ENCODE measurements at places on chromosomes 12 and 14.
A peak's percentile ranks its signal among the peaks of the same experiment; 100 is the strongest.

- no peak for DNase-seq
Measured at GRCh38 chr14:103697603-103698379, 17.5 kb downstream of the XRCC3 start.

DNA sequence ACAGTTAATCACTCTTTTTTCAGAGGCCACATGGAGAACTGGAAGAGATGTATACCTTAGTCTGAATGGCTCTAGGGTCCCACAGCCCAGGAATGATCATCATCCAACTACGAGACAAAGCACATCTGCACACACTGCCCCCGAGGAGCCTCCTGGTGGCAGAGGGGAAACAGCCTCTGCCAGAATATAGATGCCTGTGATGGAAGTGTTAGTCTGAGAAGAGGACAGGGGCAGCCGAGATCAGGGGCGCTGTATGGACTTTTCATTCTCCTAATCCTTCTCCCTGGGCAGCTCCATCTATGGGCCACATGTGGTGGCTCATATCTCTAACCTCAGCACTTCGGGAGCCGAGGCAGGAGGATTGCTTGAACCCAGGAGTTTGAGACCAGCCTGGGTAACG, 82.8 kb upstream of the CAPRIN2 start:
- no peak for DNase-seq

DNA sequence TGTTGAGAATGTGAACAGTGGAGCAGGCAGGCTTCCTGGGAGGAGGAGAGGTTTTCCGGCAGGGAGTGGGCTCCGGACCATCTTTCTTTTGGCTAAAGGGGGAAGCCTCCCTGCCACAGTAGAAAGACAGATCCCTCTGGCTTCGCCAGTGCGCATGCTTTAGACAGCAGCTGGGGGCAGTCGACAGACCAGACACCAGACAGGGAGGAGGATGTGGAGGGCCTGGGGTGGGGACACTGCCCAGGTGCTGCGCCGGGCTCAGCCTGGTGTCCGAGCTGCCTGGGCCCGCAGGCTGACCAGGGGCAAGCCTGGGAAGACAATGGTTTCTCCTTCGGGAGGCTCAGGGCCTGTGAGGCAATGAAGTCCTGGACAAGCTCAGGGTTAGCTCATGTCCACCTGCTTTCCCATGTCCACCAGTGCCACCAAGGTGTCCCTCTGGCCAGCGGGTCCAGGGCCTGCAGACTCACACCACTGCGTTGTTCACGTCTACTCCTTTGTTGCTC, 67.3 kb downstream of the PRIMA1 start:
- no peak for DNase-seq

DNA sequence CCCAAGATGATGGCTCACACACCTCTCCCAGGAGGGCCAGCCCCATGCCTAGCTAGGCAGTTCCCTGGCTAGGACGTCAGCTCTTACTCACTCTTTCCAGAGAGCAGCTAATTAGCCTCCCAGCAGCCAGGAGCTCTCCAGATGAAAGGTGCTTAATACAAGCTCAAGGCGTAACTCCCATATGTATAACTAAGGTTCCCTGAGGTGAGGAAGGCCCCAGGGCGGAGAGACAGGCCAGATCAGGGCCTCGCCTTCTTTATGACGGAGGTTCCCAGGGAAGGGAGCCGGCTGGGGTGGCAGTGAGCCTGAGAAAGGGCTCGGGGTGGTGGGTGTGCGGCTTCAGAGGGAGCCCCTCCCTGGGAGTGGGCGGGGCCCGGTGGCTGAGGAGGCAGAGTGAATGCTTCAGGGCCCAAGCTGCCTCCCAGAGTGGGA, 26.4 kb upstream of the ZFP36L1 start:
- DNase-seq = no peak

DNA sequence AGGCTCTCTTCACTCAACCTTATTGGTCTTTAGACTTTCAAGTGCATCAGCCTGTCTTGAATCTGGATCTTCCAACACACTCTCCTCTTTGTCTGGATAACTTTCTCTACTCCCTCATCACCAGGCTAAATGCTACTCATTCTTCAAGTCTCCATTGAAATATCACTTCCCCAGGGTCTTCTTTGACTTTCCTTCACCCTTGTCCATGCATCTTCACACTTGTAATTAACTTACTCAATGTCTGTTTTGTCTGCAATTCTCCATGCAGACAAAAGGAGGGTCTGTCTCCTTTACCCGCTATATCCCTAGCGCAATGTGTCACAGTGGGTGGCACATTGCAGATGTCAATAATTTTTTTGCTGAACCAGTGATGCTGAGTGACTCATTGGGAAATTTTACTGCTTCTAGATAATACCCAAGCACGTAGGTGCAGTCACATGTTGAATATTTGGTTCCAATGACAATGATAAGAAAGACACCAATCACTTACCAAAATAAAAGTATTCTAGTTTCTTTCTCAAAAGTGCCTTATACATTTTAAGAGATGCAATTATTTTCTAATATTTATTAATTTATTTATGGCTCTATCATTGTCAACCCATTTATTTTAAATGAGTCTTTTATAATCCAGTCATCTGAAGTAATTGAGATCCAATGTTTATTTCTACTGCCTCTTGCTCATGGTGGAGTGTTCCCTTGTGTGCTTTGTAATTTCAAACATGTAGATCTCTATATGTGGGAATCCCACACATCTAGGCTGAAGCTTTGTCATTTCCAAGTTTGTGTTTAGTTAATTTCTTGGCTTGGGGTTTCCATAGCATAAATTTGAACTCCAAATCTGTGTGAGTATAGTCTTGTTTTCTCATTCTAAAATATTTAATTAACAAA, 21.7 kb upstream of the RFC5 start:
- no peak for DNase-seq

- no peak for DNase-seq
Measured at GRCh38 chr14:96095581-96096476, 56.7 kb downstream of the C14orf132 start.

DNA sequence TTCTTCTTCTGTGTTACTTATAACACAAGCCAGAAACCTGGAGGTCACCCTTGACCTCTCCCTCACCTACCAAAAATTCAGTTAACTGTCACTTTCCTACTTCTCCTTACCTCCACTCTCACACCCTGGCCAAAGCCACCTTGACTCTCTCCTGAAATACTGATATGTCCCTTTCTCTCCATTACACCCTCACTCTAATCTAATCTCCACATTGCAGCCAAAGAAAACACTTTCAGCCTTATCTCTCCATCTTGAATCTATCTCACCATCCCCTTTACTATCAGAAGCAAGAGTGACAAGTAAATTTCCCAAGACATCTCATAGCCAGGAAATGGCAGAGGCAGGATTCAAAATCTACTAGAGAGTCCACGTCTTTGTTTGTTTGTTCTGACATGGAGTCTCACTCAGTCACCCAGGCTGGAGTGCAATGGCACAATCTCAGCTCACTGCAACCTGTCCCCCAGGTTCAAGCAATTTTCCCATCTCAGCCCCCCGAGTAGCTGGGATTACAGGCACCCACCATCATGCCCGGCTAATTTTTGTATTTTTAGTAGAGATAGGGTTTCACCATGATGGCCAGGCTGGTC, 28.0 kb upstream of the USP15 start:
- DNase-seq = no peak

GRCh38 chr12:108403952-108404351, 64.8 kb upstream of the CMKLR1 start:
- DNase-seq = peak; percentile 15

- peak; percentile 92 for DNase-seq
Measured at GRCh38 chr12:48105867-48106680, at the start of gene SENP1. Gene SENP1 (minus strand): TSS chr12:48106079. CDS start chr12:48101472, 4,607 bp downstream.

DNA sequence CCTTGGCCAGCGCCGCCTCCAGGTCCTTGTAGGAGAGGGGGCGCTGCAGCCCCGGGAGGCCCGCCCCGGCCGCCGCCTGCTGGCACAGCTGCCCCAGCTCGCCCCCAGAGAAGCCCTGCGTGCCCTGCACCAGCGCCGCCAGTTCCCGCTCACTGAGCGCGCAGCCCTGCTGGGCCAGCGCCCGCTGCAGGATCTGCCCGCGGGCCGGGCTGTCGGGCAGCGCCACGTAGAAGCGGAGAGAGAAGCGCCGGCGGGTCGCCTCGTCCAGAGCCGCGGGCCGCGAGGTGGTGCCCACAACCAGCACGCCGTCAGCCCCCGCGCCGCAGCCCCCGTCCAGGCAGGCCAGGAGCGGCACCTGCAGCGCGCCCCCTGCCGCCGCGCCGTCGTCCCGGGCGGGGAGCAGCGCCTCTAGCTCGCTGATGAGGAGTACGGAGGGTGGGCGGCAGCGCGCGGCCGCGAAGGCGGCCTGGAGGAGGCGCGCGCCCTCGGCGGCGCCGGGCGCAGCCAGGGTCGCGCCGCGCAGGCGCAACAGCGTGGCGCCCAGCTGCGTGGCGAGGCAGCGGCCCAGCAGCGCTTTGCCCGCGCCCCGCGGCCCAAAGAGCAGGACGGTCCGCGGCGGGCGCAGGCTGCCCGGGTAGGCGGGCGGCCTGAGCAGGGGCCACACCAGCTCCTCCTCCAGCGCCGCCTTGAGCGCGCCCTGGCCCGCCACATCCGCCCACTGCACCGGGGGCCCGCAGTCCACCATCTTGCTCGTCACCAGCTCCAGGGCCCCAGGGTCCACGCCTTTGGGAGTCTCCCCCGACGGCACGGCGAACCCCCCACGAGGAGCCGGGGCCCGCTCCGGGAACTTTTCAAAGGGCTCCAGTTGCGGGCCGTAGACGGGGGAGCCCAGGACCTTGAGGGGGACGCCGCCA, 27.7 kb downstream of the FIGNL2 start:
- DNase-seq = peak; percentile 46

DNA sequence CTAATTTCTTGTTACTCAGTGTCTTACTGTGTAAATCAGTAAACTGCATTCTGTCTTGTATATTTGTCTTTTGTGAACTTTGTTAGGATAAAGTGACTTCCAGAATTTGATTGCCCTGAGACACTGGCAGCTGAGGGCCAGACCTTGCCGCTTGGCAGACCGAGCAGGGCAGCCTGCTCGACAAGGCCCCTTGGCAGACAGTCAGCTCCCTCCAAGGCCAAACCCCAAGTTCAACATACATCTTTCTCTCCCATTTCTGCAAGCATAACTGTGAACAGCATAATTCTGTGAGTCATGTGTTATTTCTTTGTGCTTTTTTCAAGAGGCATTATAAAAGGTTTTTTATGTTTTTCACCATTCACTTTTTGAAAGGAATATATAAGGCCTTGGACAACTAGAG, 39.2 kb upstream of the BMAL2 start:
- DNase-seq = no peak

- DNase-seq = no peak
Measured at GRCh38 chr12:5473076-5473782, 41.3 kb downstream of the NTF3 start.

DNA sequence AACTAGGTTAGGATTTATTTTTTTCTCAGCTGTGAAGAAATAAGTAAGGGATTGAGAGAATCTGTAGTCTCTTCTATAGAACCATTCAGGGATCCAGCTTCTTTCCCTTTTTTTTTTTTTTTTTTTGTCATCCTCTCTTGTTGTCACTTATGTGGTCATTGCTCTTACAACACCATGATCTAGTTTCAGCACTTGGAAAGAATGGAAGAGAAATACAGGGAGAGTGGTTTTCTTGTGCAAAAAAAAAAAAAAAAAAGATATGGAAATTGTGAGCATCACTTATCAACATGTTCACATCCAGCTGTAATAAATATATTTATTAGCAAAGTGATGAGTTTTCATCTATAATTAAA, 599.3 kb downstream of the SLC6A15 start:
- DNase-seq = no peak

GRCh38 chr14:33954016-33954598, 3.2 kb upstream of the EGLN3 start:
- no peak for DNase-seq

DNA sequence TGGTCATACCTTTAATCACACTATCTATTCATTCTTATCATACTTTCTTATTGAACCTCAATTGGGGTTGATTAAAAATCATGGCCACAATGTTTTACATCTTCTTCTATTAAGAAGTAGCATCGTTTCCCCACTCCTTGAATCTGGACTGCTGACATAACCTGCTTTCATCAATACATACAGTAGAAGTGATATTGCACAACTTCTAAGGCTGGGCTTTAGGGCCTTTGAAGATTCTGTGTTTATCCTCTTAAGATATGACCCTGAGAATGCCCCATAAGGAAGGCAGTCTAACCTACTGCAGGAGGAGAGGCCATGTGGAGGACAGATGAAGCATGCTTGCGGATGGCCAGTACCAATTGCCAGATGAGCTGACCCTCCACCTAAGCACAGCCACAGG, 1142.8 kb upstream of the SEL1L start:
- DNase-seq = no peak

DNA sequence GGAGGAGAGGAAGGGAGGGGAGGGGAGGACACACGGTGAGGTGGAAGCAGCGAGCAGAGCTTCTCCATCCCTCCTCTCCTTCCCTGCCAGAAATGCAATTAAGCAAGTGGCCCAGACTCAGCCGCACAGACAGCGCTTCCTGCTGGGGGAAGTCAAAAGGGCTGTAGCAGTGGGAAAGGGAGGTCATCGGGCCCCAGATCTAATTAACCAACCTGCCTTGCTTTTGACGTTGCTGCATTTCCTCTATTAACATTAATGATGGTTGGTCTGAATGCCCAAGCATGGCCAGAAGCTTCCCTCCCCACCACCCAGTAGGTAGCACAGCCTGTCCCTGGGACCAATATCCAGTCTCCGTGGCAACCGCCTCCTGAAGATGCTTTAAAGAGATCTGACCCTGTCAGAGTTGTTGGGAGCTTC, 4.6 kb upstream of the NGB start:
- no peak for DNase-seq

DNA sequence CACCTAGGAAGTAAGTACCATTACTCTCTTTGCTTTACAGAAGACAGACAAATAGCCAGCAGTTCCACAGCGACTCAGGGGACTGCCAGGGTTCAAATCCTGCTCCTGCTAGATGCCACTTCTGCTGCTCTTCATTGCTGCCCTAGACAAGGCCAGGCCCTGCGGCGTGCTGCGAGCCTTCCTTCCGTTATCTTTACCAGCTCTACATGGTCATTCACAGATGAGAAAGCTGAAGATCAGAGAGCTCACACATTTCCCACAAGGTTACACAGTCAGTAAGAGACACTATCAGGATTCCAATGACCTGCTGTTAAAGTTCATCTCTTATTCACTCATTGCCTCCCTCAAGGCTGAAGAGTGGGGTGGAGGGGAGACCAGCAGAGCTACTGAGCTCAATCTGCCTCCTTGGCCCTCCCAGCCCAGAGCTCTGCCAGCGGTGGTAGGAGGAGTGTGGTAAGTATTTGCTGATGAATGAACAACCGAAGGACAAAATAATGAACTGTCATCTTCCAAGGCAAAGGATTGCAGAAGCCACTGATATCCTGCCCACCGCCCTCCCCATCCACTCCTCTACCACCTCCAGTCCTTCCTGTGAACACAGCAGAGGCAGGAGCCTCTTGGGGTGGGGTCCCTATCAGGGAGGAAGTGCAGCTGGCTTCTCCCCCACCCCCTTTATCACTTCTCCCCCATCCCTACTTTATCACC, 14.6 kb upstream of the HDAC7 start:
- DNase-seq = no peak

DNA sequence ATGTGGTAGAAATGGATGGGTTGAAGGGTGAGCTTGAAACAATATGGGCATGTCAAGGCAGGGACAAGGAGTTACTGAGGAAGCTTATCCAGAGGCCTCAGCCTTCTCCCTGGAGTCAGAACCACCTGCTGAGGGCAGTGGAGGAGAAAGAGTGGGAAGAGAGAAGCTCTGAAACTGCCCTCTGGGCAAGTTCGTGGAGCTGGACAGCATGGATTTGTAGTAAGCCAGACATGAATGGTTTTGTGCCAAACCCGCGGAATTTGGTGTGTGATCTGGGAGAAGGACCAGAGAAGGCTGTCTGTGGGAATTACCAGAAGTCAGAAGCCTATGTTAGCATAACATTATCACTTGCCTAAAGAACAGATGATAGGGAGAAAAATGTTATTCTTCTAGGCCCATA, 164.8 kb downstream of the SLC41A2 start:
- DNase-seq = no peak
